H54 (cell line): ENCODE measurements at places on chromosomes 5 and 9.

DNA sequence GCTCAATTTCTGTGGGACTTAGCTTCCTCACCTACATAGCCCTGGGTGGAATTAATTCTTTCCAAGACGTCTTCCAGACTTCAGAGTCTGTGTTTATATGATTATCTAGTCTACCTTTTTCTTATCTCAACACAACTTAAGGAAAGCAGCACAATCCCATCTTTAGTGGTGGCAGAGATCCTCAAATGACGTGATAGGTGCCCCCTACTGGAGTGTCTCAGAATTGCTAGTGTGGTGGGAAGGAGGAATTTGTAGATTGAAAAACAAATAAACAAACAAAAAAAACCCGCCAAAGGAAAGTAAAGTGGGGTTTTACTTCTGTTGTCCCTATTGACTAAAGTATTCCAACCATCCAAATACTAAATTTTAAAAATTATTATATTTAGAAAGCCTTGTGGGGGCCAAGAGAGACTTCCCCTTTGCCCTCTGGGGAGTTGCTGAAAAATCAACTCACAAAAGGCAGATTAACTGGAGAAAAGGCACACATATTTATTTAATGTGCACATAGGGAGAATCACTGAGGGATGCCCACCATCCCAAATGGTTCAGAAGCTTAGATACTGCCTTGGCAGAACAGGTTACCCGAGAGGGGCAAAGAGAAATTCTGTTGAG, 283.3 kb downstream of the TMEM167A start:
- peak; percentile 4 for DNase-seq

DNA sequence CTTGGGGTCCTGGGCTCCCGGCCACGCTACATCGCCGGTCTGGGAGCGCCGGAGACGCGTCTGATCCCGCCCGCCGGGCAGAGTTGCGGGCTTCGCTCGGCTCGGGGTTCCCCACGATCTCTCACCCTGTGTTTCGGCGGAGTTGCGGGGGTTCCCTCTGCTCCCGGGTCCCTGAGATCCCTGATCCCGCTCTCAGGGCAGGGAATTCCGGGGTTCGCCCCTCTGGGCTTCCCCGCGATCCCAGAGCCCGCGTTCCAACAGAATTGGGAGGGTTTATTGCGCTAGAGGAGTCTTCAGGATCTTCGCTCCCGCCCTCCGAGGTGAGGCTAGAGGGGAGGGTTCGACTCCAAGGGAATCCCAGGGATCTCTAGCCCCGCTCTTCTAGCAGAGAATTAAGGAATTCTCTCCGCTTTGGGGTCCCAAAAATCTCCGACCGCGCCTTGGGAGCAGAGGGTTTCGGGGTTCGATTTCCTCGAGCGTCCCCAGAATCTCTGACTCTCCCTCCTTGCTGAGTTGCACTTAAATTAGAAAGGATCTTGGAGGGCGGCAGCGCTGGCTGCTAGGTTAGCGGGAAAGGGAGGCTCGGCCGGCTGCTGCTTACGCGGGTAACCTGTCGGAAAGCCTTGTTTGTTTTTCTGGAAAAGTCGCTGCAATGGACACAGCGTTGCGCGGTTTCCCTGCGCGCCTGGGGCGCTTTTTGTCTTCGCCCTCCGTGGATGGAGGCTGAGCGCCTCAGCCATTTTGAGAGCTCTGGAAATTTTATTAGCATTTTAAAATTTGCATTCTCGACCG, 1.3 kb downstream of the DMRT1 start:
- no peak for DNase-seq

GRCh38 chr5:1913578-1913977, 30.9 kb upstream of the IRX4 start:
- DNase-seq: no peak

DNA sequence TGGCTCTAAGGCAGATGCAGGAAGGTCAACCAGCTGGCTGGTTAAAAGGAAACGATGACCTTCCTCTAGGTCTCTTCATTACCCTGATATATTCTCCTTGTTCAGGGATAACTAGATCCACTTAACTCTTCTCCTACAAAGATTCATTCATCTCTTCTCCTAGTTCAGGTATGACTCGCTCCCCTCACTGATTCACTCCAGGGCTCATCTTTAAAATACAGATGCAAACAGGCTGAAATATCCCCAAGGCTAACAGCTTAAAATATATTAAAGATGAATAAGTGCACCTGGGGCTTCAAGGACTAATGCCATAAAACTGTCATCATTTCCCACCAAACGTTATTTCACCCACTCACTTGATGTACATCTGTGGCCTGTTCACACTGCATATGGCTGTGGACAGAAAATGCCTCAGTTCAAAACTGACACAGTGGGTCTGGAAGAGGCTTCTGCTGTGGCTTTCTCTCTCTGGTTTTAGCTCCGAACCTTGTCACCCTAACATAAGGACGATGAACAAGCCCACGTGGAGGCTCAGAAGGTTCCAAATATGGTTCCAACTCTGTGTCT, 366.9 kb downstream of the DEPDC1B start:
- no peak for DNase-seq

- no peak for DNase-seq
Measured at GRCh38 chr5:173204185-173204979, 30.6 kb downstream of the NKX2-5 start.

- no peak for DNase-seq
Measured at GRCh38 chr5:122471031-122471751, 159.2 kb downstream of the SNCAIP start.

DNA sequence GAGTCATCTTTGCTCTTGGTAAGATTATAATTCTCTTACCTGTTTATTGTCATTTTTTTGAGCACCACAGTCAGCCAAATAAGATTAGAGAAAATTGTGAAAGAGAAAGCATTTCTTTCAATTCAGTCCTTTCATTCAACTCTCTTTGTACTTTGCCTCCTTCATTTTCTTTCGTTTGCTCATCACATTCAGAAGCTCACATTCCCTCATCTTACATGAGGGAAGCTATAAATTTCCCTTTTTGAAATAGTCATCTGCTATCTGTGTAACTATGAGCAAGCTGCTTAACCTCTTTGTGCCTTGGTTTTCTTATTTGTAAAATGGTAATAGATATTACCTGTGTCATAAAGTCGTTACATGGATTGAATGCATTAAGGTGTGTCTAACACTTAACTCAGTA, 41.4 kb downstream of the PAM start:
- DNase-seq: no peak

DNA sequence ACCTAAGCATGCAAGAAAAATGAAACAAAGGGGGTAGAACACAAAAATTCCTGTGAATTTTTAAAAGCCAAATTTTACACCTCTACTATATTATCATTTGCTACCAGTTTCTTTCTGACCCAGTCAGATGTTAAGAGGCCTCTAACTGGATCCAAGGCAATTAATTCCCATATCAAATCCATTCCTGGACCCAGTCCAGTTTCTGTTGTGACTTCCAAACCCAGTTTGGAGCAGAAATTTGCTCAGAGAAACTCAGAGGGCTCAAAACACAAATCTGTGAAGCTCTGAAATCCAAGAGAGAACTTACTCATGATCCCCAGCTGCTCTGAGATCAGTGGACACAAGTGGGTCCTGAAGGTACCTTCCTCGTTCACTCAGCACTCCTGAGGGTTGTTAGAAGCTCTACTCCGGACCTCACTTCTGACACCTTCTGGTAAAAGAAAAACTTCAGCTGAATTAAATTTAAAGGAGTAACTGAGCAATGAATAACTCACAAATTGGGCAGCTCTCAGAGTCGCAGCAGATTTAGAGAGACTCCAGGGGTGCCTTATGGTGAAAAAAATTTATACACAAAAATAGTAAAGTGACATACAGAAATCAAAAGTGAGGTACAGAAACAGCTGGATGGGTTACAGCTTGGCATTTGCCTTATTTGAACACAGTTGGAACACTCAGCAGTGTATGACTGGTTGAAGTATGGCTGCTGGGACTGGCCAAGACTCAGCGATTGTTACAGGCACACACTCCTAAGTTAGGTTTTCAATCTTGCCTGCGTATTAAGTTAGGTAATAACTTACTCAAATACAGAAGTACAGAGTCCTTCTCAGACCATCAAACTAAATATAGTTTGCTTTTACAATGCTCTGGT, 32.4 kb downstream of the INSL4 start:
- DNase-seq: no peak
